ENCODE measurements at places on chromosomes 3 and 15. TPM values are rescaled to one million over a fixed set of nuclear protein-coding genes. Genes with fewer than 3 reads are reported as not detected.

DNA sequence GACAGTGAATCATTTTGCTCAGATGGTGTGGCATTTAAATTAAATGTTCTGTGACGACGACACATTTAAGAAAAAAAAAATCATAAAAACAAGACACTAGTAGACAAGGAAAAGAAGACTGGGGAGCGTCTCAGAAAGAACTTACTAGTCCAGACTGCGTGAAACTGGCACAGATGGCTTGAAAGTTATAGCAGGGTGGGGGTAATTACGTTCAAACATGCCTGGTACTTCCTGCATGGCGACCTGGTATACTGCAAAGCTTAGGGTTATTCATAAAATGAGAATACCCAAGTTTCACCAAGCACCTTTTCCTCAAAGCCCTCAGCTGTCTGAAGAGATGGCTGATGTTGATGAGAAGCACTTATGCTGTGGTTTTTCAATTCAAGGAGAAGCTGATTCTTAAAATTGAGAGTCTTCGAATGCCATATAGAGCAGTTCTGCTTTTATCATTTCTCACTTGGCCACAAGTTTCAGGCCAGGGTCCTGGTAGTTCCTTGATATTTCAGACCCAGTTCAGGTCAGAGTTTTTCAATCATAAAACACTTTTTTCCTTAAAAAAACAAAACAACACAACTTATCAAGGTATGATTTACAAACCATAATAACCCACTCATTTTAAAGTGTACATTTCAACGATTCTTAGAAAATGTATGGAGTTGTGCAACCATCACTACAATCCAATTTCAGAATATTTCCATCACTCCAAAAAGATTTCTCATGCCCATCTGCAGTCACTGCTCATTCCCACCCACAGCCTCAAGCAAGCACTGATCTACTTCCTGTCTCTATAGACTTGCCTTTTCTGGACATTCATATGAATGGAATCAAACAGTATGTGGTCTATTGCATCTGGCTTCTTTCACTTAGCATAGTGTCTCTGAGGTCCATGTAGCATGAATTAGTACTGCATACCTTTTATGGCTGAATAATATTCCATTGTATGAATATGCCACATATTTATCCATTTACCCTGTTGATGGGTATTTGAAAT lies 24.7 kb downstream of the PCOLCE2 start:
- H3K36me3 ChIP-seq, result no peaks in the 10 kb centered on the region
- H3K4me3 ChIP-seq, result no peak overlapping the region
- peaks cover 2% of the 10 kb centered on the region for H3K4me1 ChIP-seq
- no peak overlapping the region for H3K27ac ChIP-seq

DNA sequence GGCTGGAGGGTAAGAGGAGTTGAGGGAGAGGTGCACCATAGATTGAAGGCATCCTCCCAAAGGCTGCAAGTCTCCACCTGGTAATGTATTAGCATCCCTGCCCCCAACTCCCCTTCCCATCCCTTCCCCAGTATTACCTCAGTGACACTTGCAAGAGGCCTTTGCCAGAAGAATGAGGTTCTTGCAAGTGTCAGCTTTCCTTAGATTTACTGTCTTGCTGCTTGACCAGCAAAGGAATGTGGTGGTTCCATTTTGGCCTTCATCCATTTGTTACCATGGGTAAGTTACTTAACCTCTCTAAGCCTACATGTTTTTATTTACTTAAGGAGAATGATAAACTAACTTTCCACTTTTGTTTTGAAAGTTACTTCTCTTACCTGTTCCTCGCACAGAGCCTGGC lies 108.9 kb downstream of the LRTM1 start:
- H3K4me3 ChIP-seq, result no peak overlapping the region
- H3K27ac ChIP-seq, result no peak overlapping the region
- no peak for DNase-seq
- no peaks in the 10 kb centered on the region for H3K4me1 ChIP-seq
- H3K36me3 ChIP-seq, result no peaks in the 10 kb centered on the region
- no peaks in the 10 kb centered on the region for H3K27me3 ChIP-seq

DNA sequence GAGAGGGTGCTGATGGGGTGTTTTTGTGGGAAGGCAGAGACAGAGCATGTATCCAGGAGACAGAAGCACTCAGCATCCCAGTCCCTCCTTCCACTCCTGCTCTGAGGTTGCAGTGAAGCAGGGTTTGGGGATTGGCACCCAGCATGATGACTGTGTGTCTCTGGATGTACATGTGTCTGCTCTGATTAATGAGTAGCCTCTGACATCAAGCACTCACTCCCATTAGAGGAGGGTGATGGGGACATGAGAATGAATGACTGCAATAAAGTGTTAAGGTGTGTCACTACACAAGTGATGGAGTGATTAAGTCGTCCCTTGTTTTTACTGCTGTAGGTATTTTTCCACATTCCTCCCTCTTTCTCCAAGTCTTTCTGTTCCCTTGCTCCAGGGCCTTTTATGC lies 9.6 kb upstream of the MYZAP start:
- no peaks in the 10 kb centered on the region for H3K27me3 ChIP-seq
- DNase-seq, result no peak
- H3K4me1 ChIP-seq, result no peaks in the 10 kb centered on the region
- no peak overlapping the region for H3K27ac ChIP-seq

DNA sequence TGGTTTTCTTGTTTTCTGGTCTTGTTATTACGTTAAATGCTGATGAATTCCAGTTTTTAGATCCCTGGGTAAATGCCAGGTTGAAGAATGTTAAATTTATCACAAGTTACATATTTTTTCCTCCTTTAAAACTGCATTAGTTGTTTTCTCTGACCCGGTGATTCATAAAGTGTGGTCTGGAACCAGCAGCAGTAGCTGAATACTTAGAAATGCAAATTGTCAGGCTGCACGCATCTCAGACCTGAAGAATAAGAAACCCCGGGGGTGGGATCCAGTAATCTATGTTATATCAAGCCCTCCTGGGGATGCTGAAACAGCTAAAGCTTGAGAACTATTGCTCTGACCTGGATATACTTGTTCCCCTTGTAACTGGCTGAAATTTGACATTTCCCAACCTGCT lies 69.1 kb downstream of the PEX5L start:
- H3K36me3 ChIP-seq, result no peaks in the 10 kb centered on the region
- no peak overlapping the region for H3K27ac ChIP-seq
- DNase-seq, result no peak
- no peaks in the 10 kb centered on the region for H3K4me1 ChIP-seq

- no peak for DNase-seq
- no peaks in the 10 kb centered on the region for H3K4me1 ChIP-seq
- H3K36me3 ChIP-seq, result no peaks in the 10 kb centered on the region
- H3K27ac ChIP-seq, result no peak overlapping the region
- no peaks in the 10 kb centered on the region for H3K27me3 ChIP-seq
Measured at GRCh38 chr3:163786416-163786815, 1291.9 kb downstream of the SI start.

DNA sequence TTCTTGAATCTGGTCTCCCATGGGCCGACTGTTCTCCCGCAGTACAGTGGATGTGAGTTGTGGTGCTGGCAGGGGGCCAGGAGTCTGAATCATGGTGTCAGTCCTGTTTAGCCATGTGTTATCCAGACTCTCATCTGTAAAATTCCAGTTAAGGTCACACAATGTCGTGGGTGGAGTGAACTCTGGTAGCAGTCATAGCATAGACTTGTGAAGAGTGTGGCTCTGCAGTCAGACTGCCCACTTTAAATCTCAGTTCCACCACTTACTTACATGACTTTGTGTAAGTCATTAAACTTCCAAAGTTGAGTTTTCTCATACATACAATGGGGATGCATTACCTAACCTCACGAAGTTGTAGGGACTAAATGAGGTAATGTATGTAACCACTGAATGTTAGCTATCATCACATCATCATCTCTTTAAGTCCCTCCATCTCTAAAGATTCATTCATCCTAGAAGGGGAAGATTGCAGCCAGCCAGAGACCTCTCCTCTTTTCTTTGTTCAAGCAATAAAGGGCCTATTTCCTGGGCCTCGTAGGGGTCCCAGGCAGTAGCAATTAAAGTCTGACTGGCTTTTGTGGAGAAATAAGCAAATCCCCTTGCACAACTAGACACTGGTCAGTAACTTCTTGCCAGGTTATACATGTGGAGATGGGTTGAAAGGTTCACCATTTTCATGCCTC lies 93.9 kb downstream of the PCCB start:
- H3K27me3 ChIP-seq, result no peaks in the 10 kb centered on the region
- H3K36me3 ChIP-seq, result no peaks in the 10 kb centered on the region
- no peak overlapping the region for H3K27ac ChIP-seq
- peak; percentile 45 for DNase-seq
- no peak overlapping the region for H3K4me3 ChIP-seq

DNA sequence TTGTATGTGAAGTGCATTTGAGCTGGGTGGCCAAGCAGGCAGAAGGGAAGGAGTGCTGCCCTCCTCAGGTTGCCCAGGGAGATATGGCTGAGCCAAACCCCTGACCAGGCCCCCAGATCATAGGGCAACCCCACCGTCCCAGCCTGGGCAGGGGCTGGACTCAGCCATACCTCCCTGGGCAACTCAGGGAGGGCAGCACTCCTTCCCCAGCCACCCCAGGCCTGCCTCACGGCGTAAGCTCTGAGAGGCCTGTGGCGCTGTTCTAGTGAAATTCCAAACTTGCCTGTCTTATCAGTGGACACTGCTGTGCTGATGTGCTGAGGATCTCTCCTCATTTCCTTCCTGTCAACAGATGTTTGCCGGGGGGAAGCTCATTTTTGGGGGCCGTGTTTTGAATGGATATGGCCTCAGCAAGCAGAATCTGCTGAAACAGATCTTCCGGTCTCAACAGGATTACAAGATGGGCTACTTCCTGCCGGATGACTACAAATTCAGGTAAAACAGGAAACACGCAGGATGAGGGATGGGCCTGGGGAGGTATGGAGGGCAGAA lies 57.6 kb upstream of the FGD5 start:
- no peak overlapping the region for H3K27ac ChIP-seq
- no peaks in the 10 kb centered on the region for H3K36me3 ChIP-seq
- H3K4me1 ChIP-seq, result no peaks in the 10 kb centered on the region
- DNase-seq, result no peak

DNA sequence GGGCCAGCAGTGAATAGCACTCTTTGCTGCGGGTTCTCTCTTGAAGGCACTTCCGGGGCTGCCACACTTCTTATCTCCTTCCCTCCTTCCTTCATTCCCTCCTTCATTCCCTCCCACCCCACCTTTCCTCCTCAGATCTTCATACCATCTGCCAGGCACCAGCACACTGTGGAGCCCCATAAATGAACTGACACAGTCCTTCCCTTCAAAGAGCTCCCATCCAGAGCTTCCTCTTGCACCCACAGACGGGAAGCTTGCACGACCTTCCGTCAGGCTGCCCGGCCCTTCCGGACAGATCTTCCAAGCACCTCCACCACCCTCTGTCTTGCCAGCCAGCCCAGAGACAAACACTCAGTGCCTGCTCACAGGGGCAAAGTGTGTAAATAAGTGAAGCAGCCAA lies 65.4 kb upstream of the HERC1 start:
- no peaks in the 10 kb centered on the region for H3K27me3 ChIP-seq
- no peaks in the 10 kb centered on the region for H3K36me3 ChIP-seq
- H3K4me3 ChIP-seq, result no peak overlapping the region

DNA sequence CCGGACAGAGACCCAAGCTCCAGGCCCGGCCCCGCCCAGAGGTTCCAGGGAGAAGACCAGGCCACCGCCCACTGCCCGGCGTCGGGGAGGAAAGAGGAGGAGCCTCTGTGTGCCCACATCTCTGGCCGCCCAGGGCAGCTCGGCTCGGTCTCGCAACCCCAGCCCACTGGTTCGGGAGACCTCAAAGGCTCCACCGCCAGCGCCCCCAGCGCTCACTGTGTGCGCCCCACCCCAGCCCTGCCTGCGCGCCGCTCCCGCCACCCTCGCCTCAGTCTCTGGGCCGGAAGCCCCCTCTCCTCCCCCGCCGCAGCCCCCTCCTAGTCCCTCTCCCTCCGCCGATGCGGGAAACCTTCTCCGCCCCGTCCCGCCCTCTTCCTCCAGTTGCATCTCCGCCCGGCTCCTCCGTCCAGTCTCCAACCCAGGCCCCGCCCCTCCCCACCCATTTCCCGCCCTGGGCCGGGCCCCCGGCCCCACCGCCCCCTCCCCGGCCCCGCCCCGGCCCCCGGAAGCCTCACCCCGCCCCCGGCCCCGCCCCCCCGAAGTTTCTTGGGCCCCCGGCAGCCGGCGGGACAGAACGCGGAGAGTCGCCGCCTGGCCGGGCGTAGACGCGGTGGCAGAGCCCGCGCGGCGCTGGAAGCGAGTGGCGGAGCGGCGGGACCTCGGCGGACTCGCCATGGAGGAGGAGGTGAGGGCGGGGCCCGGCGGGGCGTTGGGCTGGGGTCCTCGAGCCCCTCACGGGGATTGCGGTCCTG lies at the start of gene PLEKHO2:
PLEKHO2 (plus strand) TSS at position 572 of the 752 bp plus-strand sequence; CDS start at position 674, 102 bp downstream.
- peak within 1 kb of the TSS; percentile 72 for H3K27ac ChIP-seq
- H3K36me3 ChIP-seq, result no peaks in the 10 kb centered on the region
- no peaks in the 10 kb centered on the region for H3K27me3 ChIP-seq
- peaks cover 10% of the 10 kb centered on the region for H3K4me1 ChIP-seq
- DNase-seq, result peak; percentile 96

- no peaks in the 10 kb centered on the region for H3K36me3 ChIP-seq
- H3K27ac ChIP-seq, result no peak overlapping the region
- H3K4me3 ChIP-seq, result no peak overlapping the region
- DNase-seq, result no peak
- no peaks in the 10 kb centered on the region for H3K27me3 ChIP-seq
- H3K4me1 ChIP-seq, result peaks cover 2% of the 10 kb centered on the region
Measured at GRCh38 chr3:61964566-61964965, 403.2 kb downstream of the PTPRG start.

The TOP2B gene
- total RNA-seq, result 134 TPM

The GOLGA6L4 gene
- 3.6 TPM for total RNA-seq

The MUSTN1 gene
- 5.9 TPM for total RNA-seq
